ENCODE measurements at places on chromosomes 4 and X. TPM values are rescaled to one million over a fixed set of nuclear protein-coding genes. Genes with fewer than 3 reads are reported as not detected.
A peak's percentile ranks its signal among the peaks of the same experiment; 100 is the strongest.

DNA sequence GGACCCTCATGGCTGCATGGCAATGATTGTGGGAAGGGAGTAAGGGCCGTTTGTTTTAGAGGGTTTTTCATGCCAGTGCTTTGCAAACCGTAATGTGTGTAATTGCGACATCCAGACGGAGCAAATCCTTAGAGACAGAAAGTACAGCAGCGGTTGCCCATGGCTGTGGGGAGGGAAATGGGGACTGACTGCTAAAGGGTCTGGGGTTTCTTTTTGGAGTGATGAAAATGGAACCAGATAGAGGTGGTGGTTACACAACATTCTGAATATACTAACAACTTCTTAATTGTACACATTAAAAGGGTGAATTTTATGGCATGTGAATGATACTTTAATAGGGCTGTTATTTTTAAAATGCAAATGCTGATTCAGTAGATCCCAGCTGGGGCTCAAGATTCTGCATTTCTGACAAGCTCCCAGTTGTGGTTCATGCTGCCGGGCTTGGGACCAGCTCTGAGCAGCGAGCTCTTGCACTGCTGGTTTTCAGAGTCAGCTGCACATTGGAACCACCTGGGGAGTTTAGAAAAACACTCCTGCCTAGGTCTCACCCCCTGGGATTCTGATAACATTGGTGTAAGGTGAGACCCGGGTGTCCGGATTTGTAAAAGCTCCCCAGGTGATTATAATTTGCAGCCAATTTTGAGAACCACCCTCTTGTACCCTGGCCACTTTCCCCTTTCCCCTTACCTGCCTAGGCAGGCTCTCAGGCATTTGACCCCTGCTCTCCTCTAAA, 47.7 kb downstream of the PRPS1 start:
- no peak for DNase-seq

The RAB41 gene
- not detected for total RNA-seq

GRCh38 chrX:50614460-50614859, 143.8 kb upstream of the DGKK start:
- DNase-seq: no peak

The GPRASP3 gene
- 5.3 TPM for total RNA-seq

The GPM6B gene
- total RNA-seq: 205 TPM

DNA sequence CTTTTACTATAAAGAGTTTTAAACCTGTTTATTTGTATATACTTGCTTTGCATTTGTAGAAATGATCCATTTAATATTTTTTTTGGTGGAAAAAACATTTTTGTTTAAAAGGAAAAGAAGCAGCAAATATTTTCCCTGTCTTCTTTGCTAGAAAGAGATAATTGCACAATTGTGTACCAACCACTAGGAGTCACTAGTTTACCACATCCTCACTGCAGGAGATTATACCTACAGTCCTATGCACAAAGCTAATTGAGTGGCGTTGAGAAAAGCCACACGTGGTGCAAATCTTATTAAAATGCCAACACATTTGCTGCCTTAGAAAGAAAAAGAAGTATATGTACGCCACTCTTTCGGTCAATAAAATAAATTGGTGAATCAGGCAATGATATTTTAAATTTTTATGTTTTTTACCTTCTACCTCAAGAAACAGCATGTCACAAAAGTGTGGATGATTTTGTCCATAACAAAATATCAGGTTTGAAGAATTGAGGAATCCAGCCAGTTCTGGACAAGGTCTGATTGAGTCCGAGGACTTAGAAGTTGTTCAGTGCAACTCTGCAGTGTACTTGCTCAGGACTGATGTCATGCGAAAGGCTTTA, 102.9 kb downstream of the GRXCR1 start:
- peak; percentile 59 for DNase-seq

- no peak for DNase-seq
These were observed 384.5 kb downstream of the GPAT3 start for GRCh38 chr4:83920375-83920774.

DNA sequence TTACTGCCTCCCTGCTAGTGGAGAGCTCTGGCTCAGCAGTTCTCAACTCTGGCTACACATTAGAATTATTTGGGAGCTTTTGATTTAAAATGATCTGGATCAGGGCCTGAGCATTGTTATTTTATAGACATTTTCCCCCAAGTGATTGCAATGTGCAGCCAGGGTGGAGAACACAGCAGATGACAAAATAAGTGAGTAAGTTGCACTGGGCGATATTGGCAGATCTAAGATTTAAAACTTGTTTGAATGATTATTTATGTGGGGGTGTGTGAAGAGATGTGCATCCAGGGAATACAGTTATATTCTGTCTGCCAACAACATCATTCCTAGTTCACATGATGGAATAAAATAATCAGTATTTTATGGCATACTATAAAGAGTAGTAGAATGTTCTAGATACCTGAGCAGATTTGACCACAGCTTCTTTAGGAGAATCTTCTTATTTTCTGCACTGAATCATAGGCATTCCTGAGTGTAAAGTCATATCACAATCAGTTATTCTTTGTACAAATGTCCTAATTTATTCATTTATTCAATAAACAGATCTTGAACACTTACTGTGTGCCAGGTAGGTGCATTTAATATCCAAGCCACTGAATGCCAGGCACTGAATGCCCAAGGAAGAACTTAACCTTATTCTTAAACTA, 123.9 kb downstream of the UCHL1 start:
- DNase-seq: no peak

The CXCL11 gene
- total RNA-seq: not detected

DNA sequence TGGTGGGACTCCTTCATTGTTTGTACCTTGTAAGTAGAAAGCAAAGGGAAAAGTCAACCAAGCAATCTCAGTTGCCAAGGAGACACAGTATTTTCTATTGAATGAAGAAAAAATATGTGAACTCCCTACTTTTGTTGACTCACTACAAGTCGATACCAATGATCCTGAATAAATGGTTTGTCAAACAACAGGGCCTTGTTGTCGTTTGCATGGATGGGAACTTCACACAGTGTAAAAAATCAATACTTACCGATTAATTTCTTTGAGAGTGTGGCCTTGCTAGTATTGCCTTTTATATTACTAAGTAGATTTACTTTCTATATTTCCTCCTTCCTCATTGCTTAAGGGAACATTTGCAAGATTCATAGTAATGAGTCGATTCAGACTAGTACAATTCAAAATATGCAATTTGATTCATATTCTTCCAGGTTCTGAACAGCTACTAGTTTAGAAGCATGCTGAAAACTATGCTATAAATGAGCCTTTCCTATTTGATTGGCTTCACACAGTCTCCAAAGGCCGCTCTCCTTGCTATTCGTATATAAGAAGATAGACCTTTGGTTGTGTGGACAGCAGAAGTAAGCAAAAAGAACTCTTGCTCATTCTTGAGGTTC, 108.0 kb downstream of the ZNF330 start:
- DNase-seq: no peak

- DNase-seq: no peak
These were observed 69.2 kb upstream of the MAML3 start for GRCh38 chr4:140223056-140223810.

DNA sequence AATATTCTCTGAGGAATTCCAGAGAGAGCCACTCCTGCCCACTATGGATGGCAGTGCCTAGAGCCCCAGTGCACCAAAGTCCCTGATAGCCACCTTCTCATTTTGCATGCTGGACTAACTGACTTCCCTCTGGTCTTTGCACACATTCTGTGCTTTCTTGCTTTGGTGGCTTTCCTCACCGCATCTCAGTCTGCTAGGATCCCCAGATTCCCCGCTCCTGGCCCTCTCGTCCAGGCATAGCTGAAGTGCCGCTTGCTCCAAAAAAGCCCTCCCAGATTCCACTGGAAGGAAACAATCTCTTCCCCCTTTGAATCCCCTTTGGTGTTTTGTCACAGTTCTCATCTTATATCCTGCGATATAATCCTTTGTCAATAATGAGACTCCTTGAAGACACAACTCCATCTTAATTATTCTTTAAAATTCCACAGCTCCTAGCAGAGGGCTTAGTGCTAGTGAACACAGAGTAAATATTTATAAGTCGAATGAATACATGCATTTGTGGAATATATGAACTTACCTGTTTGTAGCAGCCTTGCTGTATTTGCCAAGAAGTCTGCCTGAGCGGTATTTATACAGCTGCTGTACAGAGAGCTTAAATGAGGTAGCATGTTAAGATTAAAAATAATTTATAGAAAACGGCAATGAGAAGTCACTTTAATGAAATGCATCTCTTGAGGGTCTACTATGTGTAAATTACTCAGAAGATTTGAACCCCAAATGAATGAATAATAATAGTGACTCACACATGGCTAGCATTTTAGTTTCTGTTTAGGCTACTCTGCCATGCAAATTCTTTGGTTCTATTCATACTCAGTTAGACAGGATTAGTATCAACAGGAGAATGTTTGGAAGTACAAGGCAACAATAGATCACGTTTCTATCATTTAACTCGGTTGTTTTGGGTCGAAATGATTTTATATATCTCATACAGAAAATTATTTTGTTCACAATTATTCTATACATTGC, 421.9 kb upstream of the TENM3 start:
- peak; percentile 9 for DNase-seq

DNA sequence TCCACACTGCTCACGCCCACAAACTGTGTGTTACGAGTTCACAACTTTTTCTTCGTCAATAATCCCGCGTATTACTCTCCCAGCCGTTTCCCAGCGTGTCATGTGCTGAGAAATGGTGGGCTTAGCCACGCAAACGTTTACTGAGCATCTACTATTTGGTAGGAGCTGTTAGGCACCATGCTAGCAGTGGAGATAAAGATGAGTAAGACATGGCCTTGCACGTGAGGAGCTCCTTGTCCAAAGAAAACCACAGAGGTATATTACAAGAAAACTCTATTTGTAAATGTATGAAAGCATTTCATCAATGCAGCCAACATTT, 821 bp upstream of the TMEM128 start:
- no peak for DNase-seq

Measured in H7 (cell line).